ENCODE measurements at places on chromosomes 4 and X.

- DNase-seq = no peak
Measured at GRCh38 chr4:165294907-165295306, 32.6 kb upstream of the MSMO1 start.

GRCh38 chrX:68421636-68422035, 11.7 kb downstream of the OPHN1 start:
- no peak for DNase-seq

DNA sequence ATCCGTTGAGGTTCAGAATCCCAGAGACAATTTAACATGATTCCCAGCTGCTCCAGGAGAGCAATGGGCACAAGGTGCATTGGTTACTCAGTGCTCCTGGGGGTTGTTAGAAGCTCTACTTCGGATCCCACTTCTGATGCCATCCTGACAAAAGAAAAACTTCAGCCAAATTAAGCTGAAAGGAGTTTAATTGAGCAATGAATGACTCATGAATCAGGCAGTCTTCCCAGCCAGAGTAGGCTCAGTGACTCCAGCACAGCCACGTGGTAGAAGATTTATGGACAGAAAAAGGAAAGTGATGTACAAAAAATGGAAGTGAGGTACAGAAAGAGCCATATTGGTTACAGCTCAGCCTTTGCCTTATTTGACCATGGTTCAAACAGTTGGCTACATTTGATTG, 95.7 kb downstream of the PWWP3B start:
- no peak for DNase-seq

DNA sequence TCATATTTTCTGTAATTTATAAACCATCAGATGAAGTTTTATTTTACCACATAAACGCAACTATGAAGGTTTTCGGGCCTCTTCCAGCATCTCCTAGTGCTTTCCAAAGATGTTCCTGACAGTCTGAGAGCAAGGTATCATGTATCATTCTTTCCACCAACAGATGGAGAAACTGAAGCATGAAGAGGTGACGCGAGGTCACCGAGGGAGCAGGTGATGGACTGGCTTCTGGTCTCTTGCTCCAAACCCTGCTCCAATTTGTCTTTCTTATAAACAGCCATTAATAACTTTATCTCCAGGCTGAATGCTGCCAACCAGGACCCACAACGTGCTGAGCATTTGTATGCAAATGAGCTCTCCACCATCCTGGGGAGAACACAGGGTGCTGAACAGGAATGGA, 86.3 kb upstream of the MAML3 start:
- no peak for DNase-seq

GRCh38 chr4:89645482-89645881, 191.5 kb downstream of the SNCA start:
- no peak for DNase-seq

DNA sequence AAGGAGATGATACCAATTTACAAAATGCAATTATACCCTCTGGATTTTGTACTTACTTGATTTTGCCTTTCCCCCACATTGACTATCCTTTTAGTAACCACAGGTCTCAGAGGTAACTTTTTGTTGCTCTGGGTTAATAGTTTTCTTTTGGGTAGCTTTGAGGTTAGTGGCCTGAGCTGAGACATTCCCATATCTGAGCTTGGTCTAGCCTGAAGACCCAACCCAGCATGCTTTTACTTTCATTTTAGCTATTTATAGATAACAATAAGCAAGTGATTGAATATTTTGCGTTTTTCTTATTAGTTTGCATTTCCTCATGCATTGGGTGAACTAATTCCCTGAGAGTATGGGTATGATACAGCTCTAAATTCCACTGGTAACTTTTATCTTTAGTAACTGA, 11.8 kb downstream of the HTN1 start:
- DNase-seq = no peak

DNA sequence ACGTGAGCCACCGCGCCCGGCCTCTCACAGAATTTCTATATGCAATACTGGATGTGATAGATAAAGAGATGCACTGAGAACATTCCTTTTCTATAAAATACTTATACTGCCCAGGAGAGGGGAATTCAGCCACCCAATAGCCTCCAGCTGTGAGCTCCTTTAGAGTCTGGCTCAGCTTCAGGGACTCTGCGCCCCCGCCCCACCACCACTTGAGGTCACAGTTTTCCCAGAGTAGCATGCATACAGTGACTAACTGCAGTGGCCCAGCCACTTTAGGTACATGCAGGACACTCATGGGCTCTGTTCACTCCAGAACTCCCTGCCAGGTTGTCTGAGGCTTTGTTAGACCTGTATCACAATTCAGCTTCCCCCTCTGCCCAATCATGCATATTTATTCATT, 144.4 kb upstream of the TET2 start:
- no peak for DNase-seq

GRCh38 chr4:13546941-13547484, 2.7 kb upstream of the NKX3-2 start:
- DNase-seq = no peak

DNA sequence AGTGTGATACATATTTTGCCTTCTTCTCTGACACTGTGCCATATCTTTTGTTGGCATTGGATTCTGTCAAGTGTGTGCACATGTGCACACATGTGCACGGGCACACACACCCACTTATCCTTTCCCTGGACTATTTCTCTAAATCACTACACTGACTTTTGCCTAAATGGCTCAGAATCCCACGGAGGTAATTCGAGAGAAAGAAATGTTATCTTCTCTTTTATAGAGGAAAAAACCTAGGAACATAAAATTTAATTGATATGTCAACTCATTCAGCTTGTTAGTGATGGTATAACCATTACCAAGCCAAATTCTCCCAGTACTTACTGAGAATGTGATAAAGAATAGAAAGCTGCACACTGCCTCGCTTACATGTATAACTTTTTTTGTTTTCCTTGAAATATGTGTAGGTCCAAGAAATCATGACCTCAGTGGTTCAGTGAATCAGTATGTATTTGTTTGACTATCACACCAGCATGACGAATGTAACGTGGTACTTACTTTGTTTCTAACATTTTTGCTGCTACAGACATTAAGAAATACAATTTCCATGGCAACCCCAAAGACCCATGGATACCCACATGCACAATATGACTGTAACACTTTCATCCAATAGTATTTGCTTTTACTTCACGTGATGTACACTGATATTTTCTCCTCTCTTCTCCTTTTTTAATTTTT, 163.0 kb downstream of the PCDH7 start:
- no peak for DNase-seq

DNA sequence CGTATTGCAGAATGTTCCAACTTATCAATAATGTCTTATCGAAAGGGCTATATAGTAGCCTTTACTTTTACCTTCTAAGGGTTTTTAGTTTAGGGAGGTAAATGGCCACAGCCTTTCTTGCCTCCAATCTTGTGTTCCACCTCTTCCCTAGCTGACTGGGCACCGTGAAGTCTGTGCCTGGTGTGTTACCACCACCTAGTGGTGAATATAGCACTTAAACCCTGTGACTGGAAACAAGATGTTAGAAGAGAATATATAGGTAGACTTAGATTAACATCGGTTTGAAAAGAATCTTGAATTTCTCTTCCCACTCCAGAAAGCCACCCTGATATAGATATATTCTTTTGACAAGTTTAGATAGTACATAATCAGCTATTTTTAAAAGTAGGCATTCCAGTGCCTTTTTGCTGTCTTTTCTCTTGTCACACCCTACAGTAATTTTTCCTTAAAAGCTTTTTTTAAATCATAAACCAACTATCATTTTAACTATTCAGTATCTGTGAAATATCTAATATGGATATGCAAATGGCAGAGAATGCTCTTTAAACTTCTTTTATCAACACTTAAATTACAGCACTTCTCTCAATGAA, 27.8 kb upstream of the ADH7 start:
- DNase-seq = no peak

- no peak for DNase-seq
Measured at GRCh38 chrX:46805270-46805669, 31.6 kb upstream of the RP2 start.

- DNase-seq = no peak
Measured at GRCh38 chrX:915427-916229, 285.0 kb downstream of the SHOX start.

Data from upper lobe of right lung (tissue), 1 donor.